Upper lobe of right lung (tissue), 1 donor: ENCODE measurements at places on chromosomes 3 and 15. TPM values are rescaled to one million over a fixed set of nuclear protein-coding genes. Genes with fewer than 3 reads are reported as not detected.

GHSR gene
- not detected for total RNA-seq

LMAN1L gene
- not detected for total RNA-seq

ATP10A gene
- total RNA-seq, result 31.1 TPM

TBC1D2B gene
- 88.7 TPM for total RNA-seq

CXCR6 gene
- 4.7 TPM for total RNA-seq

AADACL2 gene
- not detected for total RNA-seq

CCR1 gene
- total RNA-seq, result 40.9 TPM

CFAP92 gene
- 1.9 TPM for total RNA-seq

DNA sequence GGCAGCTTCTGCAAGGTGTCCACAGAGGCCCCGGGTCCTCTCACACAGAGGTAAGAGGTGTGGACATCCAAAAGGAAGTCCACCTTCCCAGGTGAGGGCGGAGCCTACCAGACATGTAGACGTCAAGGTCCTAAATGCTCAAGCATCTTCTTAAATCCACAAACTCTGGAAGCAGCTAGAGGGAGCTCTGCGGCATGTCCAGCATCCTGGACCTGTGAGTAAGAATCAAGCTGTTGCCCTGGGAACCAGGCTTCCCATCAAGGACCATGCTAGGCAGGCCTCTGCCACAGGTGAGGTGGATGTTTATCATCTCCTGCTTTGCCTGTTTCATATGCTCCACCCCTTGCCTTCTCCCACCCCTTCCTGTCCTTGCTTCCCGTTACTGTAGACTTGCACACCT, 368.2 kb downstream of the GABRG3 start:
- DNase-seq, result no peak

GRCh38 chr15:90818251-90819210, 49.9 kb upstream of the FURIN start:
- peak; percentile 64 for DNase-seq

DNA sequence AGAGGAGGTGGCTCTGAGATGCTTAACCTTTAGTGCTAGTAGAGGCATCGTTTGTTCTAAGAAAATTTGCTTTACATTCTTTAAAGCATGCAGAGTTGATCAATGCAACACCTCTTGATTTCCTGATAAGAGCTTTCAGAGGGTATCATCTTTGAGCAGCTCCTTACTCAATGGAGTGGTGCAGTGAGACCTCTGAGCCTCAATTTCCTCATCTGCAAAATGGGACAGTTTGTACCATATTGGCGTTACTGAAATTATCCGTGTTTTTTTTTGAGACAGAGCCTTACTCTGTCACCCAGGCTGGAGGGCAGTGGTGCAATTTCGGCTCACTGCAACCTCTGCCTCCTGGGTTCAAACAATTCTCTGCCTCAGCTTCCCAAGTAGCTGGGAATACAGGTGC, 1.6 kb upstream of the TMEM42 start:
- no peak for DNase-seq

GRCh38 chr3:130820976-130821375, 72.9 kb upstream of the ATP2C1 start:
- no peak for DNase-seq

- no peak for DNase-seq
Measured at GRCh38 chr3:171788546-171789351, 21.5 kb downstream of the PLD1 start.

- DNase-seq, result peak; percentile 62
Measured at GRCh38 chr3:39808467-39809180, 785 bp upstream of the MYRIP start.

- DNase-seq, result peak; percentile 35
Measured at GRCh38 chr15:66098022-66098363, 155.6 kb downstream of the MEGF11 start.

DNA sequence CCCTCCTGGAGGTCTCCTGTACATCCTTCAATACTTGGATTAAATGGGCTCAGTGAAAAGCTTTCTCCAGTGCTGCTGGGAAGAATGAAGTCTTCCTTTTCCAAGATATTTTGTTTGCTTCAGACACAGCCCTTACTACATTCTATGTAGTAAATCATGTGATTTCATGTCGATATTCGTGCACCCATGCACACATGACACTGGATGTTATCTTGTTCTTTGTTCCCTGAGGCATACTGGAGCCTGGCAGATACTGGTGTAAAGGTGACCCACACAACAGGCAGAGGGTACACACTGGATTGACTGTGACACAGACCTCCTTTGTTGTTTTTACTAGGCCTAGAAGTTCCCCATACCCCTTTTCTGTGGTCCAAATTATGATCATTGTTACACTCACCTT, 40.3 kb upstream of the ATP2C1 start:
- DNase-seq, result no peak

- no peak for DNase-seq
Measured at GRCh38 chr3:104279617-104280016, 1087.1 kb upstream of the ALCAM start.

DNA sequence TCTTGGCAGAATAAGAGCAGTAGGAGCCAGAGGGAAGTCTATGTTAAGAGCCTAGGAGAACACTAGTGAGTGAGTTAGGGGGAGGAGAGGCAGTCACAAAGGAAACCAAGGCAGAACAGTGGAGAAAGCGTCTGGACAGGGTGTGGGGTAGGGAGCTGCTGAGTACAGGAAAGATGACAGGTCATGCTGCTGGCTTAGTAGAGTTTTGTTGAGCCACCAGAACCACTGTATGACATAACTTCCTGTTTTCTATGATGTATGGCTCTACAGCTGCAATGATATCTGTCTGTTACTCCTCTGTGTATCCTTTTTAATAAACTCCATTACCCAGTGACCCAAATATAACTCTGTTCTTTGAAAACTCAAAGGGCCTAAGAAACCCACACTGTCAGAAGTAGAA, 10.6 kb upstream of the STT3B start:
- no peak for DNase-seq
